ENCODE measurements at places on chromosomes 6 and 20.

GRCh38 chr6:83055366-83055964 lies 10.2 kb downstream of the UBE3D start:
- DNase-seq: peak; percentile 38

DNA sequence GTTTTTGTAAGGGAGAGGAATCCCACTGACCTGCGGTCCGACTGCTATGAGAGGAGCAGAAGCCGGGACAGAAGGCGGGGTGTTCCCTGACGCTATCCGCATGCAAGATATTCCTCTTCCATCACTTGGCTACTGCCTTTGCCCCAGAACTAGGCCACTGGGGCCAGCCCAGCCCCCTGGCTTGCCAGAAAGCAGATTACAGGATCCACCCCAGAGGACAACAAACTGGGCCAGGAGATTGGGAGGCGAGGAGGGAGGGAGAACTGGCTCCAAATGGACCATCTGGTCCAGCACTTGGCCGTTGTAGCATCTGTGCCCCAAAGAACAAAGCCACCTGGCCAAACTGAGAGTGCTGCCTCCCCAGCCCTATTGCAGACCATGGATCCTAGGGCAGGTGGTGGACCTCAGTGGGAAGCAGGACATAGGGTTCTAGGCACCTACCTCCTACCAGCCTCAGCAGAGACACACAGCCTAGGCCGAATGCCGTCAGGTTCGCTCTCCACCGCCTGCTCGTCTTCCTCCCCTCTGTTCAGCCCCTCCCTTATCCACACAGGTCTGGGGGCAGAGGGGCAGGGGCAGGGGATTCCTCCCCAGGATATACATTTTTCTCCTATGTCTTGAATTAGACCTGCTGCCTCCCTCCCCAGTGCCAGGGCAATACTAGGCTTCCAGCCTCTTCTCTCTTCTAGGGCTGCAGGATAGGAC lies 4.0 kb downstream of the MDGA1 start:
- DNase-seq: no peak

- no peak for DNase-seq
These were observed 263.9 kb downstream of the DLL1 start for GRCh38 chr6:170026751-170027646.

GRCh38 chr6:10837995-10838793 lies at the start of gene MAK:
Gene MAK, minus strand, starts transcription at chr6:10838539. Its CDS starts 7,891 bp downstream, at chr6:10830648.
- peak; percentile 90 for DNase-seq

DNA sequence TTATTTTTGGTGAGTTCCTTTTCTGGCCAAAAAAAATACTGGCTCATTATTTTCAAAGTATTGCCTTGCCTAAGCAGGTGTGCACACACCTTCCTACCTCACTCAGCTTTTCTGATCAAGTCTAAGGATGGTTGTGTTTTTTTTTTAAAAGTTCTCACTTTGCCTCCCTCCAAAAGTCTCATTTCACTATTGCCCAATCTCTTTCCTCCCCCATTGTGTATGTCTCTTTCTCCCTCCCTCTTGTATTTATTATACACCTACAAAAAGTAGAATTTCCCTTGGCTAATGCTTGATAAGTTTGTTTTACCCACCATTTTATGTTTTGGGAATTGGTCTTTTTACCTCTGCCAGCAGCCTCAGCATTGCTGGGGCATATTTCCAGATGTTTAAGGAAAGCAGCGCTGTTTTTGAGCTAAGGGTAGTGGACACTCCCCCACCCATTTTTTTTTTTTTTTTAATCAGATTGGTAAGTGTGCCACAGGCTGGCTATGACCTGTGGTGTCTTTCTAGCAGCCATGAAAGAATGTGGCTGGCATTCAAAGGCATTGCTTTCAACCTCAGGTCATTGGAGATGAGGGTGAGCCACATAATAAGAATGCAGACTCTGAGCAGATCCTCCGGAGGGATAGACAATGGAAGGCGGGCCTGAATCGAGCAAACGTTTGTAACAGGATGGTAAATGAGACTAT lies 668.6 kb downstream of the UTRN start:
- DNase-seq: no peak

DNA sequence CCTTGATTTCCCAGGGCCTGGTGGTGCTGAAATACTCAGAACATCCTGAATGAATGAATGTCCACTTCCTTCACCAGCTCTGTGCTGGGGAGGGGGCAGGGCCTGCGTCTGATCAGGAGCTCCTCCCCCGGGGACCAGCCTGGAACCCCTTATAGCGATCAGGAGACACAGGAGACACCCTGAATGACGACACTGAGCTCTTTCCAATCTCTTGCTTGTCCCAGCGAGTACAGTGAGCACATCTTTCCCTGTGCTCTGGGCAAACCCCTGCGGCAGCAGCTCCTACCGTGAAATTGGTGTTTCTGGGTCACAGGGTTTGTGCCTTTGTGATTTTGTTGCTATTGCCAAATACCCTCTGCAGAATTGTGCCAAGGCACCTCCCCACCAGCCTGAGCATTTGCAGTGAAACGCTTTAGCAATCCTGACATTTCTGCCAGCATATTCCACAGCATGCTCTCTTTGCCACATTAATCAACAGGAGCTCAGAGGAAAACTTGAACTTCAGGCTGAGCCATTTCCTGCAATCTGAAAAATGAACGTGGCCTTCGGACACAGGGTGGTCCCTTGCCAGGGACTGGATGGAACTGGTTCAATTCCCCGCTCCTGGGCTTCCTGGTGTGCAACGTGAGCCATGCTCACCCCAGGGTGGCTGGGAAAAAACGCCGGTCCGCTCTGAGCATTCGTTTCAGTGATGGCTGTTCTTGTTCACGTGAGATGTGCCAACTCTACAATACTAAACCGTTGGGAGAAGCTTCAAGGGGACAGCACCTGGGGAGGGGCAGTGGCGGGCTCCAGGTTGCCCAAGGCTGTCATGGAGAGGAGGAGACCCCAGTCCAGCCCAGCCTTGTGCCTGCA lies 23.1 kb upstream of the MRGBP start:
- DNase-seq: no peak

GRCh38 chr6:117552618-117553017 lies 49.7 kb downstream of the GOPC start:
- no peak for DNase-seq

- DNase-seq: no peak
These were observed 71.6 kb upstream of the LGSN start for GRCh38 chr6:63391203-63391970.

- DNase-seq: no peak
These were observed 23.3 kb downstream of the HUS1B start for GRCh38 chr6:633611-634010.

- no peak for DNase-seq
These were observed 474.3 kb downstream of the RFPL4B start for GRCh38 chr6:112821476-112821875.

GRCh38 chr6:108039681-108040080 lies 34.9 kb downstream of the OSTM1 start:
- DNase-seq: no peak

- no peak for DNase-seq
These were observed 69.4 kb downstream of the NRN1 start for GRCh38 chr6:5937169-5937909.

DNA sequence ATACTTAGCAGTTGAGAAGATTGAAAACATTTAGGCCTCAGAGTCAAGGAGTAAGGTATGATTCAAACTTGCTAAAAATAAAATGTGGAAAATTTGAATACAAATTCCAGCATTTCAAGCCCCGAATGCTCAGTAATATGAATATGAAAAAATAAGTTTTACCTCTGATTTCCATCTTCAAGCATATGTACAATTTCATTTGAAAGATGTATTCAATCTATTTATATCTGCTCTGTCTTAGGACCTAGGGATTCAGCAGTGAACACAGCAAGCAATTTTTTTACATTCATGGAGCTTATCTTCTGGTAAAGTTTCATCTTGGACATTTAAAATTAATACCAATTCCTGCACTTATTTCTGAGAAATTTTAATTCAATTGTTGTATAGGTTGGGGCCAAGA lies 262.7 kb upstream of the FOXQ1 start:
- DNase-seq: no peak

Measured in prostate gland (tissue), 2 donors.